ENCODE measurements at places on chromosomes 3 and 15.
A peak's percentile ranks its signal among the peaks of the same experiment; 100 is the strongest.

GRCh38 chr15:98873441-98874218, 134.0 kb downstream of the PGPEP1L start:
- no peak for DNase-seq

DNA sequence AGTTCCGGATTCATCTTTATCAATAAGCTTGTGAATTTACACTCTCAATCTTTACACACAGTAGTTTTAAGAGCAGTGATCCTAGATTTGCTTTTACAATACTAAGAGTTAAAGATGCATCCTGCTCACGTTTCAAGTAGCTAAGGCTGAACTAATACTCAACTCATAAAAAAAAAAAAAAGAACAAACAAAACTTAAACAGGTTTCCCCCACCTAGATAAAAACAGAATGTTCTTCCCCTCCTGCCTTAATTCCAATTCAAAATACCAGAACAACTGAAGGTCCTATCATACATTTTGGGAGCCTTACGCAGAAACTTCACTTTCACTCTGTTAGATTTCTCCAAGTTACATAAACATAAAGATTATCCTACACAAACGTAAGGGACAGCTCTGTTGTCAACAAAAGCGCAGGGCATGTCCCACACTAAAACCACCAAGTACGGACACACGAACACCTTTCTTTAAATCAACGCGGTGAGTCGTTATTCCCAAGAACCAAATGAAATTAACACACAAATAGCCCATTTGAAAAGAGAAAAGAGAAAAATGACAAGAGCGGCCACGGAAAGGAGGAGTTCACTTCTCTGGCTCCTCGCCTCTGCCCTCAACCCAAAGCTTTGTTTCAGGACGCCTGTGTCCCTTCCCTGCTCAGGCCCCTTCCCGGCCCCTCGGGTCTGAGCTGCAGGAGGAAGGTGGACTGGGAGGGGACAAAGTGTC, 941 bp downstream of the CBLB start:
- no peak for DNase-seq

DNA sequence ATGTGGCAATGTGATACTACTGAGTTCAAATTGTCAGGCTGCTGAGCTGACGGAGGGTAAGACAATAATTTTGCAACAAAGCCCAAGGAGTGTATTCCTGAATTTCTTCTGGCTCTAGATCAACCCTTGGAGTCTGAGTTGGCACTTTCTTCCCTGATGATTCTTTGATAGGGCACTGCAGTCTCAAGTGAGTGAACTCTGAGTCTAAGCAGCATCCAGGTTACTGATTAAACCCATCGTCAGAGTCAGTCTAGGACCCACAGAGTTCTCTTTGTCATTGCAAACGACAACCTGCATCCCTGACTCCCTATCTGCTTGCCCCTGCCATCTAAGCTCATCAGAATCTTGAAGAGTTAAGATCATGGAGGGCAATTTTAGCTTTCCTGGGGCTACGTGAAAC, 58.6 kb downstream of the MME start:
- DNase-seq, result no peak

GRCh38 chr15:41513506-41514227, at the start of gene LTK:
TSS of gene LTK (minus strand) at chr15:41513827. CDS start at chr15:41513709, 118 bp downstream.
- DNase-seq, result no peak

- DNase-seq, result no peak
Measured at GRCh38 chr3:32147509-32147908, 41.1 kb downstream of the GPD1L start.

DNA sequence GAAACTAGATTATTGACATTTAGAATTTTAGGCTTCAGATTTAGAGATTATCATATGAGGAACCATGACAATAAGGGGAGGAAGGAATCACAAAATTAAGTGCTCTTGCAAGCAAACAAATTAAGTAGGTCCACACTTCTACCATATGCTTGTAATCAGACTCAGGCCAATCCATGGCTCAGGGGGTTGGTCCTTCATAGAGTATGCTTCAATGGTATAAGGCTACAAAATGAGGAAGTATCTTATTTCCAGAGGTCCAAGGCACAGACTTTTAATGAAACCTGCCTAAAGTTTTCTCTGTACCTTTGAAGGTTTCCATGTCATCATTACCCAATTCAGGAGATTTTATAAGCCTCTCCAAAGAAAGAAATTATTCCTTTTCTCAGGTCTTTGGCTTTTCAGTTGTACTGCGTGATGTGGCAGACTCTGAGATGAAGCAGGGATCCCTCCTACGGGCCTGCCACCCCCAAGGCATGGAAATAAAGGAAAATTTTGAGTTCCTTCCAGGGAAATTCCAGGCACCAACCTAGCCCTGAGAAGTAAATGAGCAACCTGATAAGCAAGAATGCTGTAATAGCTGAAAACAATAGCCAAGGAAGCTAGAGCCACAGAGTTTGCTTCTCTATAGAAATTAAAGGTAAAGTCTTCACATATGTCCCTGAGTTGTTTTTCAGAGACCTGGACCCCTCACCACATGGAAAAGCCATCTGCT, 36.3 kb downstream of the SERPINI2 start:
- DNase-seq, result no peak

DNA sequence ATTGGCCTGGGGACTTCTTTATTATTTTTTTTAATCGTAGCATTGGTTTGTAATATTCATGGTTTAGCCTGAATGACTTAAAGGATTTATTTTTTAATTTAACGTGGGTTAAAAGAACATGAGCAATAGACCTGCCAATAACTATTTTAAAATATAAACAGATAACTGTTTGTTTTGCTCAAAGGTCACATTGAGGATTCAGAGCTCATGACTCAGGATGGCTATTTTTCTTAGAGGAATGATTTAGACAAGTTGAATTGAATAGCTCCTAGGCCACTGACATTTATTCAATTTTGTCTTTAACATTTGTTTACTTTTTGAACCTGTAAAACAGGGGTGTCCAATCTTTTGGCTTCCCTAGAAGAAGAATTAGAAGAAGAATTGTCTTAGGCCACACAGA, 68.5 kb downstream of the ITPR1 start:
- no peak for DNase-seq

GRCh38 chr3:184186184-184186901, at the start of gene ABCF3:
TSS of gene ABCF3 (plus strand) at chr3:184186199. CDS start at chr3:184186208, 9 bp downstream.
- DNase-seq, result no peak

DNA sequence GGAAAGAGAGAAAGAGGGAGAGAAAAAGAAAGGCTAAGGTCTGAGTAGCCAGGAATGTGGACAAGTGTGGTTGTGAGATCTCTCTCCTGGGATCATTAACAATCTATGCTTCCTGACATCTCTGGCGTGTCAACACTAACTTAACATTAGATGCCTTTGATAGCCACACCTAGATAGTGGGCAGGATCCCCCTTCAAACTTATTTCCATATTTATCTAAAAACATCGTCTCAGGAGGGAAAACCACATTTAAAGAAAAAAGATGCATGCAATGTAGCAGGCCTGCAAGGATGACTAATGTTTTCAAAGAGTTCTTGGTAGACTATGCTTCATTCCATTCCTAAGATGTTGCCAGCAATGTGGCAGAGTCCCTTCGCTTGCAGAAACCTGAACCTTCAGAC, 80.9 kb downstream of the MLH1 start:
- no peak for DNase-seq

GRCh38 chr3:126463521-126463920, 12.2 kb downstream of the ZXDC start:
- no peak for DNase-seq

GRCh38 chr3:38117163-38117716, 19.7 kb downstream of the ACAA1 start:
- no peak for DNase-seq

DNA sequence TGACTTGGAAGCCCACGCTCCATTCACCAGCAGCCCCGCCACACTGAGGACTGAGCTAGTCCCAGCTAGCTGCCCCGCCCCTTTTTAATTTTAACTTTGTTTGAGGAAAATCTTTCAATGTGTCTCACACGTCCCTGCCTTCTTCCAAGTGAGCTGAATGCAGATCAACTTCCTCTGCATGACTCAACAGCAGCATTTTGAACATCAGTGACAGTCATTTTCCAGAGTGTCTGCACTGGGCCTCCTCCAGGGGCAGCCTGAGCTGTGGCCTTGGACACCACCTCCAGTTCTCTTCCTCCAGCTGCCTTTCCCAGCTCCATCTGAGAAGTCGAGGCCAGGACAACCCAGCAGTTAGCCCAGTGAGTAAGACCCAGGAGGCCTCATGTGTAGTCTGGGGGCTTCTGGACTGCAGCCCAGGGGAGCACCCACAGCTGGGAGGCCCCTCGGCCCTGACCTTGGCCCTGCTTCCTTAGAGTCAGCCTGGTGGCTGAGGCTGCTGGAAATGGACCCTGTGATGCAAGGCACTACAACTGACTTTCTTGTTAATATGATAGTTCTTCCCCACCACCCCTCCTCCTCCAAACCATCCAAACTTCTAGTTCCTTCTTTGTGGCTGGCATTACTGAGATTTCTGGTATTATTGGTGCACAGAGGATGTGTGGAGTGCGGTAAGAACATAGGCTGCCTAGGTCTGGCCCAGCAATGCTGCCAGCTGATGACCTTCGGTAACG, 21.4 kb upstream of the ESYT3 start:
- no peak for DNase-seq

GRCh38 chr3:159030138-159030670, 228.3 kb downstream of the MFSD1 start:
- DNase-seq, result no peak

DNA sequence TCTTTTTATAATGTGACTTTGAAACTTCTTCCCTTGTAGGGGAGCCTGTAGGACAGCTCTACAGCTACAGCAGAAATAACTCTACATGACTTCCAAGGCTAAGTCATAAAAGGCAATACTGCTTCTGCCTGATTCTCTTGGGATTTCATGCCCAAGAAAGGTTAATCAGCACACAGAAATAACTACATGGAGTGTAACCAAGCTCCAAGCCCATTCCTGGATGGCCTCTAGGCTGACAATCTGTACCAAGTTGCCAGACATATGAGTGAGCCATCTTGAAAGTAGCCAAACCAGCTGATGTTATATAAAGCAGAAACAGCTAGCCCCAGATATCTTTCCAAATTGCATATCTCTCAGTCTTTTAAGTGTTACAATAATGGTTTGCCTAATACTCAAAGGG, 75.8 kb upstream of the OSTN start:
- DNase-seq, result no peak

DNA sequence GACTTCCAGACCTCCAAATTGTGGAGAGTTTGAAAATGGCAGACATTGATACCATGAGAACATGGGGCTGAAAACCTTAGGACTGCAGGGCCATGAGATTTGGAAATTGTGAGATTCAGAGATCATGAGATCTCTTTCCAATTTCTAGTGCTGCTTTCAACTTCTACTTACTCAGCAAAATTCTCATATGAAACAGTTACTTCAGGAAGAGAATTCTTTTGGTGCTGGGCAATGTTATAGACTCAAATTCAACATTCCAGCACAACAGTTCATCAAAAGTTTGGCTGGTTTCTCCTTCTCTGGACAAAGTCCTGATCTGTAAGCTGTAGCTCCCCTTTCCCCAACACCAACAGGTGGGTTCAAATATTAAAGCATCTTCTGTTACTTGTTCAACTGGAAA, 506.9 kb upstream of the NECTIN3 start:
- no peak for DNase-seq

DNA sequence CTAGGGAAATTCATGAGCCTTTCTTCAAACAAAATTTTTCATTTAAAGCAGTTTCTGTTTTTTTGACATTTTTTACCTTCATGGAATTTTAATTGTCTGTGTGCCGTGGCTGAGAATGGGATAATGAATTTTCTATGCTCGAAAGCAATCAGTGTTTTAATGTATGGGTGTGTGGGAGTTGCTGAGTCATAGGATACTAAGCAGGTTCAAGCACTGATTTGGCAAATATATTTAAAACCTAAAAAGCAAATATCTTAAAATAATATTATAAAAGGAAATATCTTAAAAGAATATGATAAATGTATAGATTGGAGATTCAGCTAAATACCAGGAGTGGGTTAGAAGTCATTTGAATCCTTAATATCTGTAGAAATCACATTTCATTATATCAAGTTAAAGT, 173.6 kb upstream of the LRRFIP2 start:
- DNase-seq, result no peak

GRCh38 chr3:56125358-56126005, 342.8 kb downstream of the ERC2 start:
- no peak for DNase-seq

- no peak for DNase-seq
Measured at GRCh38 chr15:36907295-36907694, 193.1 kb downstream of the MEIS2 start.

- no peak for DNase-seq
Measured at GRCh38 chr3:170523248-170523647, 62.6 kb downstream of the SLC7A14 start.

DNA sequence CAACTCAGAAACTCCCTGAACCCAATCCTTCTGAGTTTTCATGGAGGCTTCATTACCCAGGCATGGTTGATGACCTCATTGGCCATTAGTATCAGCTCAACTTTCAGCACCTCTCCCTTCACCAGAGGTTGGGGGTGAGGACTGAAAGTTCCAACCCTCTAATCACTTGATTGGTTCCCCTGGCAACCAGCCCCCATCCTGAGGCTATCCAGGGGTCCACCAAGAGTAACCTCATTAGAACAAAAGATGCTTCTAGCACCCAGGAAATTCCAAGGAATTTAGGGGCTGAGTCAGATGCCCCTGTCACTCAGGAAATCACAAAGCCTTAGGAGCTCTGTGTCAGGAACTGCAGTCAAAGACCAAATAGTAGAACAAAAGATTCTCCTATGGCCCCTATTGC, 43.8 kb downstream of the ADAMTSL3 start:
- DNase-seq, result no peak

DNA sequence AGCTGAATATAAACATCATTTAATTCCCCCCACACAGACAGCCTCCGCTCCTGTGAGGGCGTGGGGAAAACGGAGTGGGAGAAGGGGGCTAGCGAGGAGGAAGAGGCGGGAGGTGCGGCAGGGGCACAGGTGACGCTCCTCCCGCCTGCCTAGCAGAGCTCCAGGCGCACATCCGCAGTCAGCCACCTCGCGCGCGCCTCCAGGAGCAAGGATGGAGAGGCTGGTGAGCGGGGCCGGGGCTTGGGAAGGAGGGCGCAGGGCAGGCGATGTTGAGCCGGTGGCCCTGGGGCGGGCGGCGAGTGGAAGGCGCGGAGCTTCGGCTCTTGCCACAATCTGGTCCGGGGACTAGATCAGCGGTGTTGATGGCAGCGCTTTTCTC, at the start of gene CD200:
Gene CD200, plus strand, starts transcription at position 155 of the 379 bp plus-strand sequence. Its CDS starts 57 bp downstream, at position 212.
- peak; percentile 24 for DNase-seq

GRCh38 chr15:86644339-86644738, 564.7 kb downstream of the AGBL1 start:
- no peak for DNase-seq

- peak; percentile 40 for DNase-seq
Measured at GRCh38 chr15:69758810-69759790, 306.5 kb downstream of the RPLP1 start.
